ENCODE measurements at places on chromosomes 7 and 10.

- DNase-seq: no peak
These were observed 77.2 kb upstream of the CHST15 start for GRCh38 chr10:124170631-124171030.

DNA sequence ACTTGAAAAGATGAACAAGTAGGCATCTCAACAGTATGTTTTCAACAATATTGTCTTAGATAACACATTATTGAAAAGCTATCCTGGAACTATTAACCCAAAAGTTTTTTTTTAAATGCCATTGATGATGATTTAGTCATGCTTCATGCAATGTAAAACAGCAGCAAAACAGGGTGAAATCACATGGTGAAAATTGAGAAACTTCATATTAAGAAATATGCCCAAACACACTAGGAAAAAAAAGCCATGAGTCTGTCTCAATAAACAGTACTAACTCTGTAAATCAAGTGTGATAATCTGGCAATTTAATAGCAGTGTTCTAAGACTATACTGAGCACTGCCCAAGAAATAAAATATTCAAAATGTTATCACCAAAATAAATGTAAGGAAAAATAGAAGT is 613.1 kb downstream of the KCNMA1 start:
- no peak for DNase-seq

- no peak for DNase-seq
These were observed 937.6 kb upstream of the KCND2 start for GRCh38 chr7:119335405-119335804.

- no peak for DNase-seq
These were observed 216.6 kb downstream of the TWIST1 start for GRCh38 chr7:18900803-18901202.

GRCh38 chr7:69049326-69049725 is 548.9 kb upstream of the AUTS2 start:
- no peak for DNase-seq

DNA sequence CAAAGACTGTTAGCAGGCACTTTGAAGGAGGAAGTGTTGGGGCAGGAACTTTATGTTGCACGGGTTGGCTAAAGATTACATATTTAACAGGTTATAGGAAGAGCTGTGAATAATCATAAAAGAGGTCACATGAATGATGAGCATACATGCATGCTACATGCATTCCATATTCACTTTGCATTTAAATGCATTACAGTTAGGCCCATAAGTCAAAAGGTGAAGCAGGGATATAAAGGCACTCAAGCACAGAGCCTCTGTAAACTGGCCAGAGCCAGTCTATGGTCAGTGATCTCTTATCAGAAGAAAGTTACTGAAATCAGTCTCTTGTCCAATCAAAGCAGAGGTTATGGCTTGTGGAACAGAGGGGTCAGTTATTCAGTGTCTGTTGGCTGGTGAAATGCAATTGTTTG is 7.3 kb upstream of the ANKRD7 start:
- no peak for DNase-seq

DNA sequence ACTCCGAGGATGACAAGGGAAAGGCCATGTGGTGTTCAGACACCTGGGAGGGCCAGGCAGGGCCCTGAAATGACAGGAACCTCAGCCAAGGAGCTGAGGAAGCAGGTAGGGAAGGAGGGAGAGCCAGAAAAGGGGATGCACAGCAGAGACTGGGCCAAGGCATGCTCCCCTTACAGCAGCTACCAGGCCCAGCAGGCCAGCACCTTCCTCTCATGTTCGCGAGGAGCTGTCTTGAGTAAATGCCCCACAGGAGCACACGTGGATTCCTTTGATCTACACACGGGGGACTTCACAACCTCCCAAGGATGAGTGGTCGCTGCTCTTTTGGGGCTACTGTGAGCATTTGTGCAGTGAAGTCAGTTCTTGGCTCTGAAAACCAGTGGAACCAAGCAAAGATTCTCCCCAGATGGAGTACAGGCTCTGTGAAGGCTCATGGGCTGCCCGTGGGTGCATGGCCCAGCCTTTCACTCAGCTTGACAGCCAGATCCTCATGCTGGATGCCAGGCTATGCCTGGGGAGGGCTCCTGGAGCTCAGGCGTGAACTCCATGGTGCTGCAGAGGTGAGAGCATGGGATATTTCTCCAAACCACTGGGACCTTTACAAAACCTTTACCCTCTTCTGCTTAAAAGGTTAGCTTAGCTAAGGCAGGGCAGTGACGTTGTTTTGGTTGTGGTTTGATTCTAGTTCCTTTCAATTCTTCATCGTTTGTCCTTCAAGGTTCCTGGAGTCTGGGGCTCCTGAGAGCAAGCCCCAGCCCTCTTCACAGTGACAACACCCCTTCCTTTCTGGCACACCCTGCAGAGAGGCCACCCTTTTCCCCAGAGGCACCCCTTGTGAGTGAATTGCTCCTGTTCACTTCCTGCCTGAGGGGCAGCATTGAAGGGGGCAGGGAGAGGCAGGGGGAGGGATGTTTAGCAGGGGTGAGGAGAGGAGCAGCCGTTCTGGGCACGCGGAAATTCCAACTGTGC is 74.2 kb upstream of the ZPBP start:
- DNase-seq: no peak

GRCh38 chr7:3141326-3141725 is 97.7 kb upstream of the CARD11 start:
- DNase-seq: no peak

- DNase-seq: no peak
These were observed 227.3 kb downstream of the TCF7L2 start for GRCh38 chr10:113177156-113177935.
